Stimulated activated CD8-positive, alpha-beta memory T cell treated with anti-CD3 and anti-CD28 coated beads, Interleukin-15, amount 100 ng/mL, for 4 hours (primary cell): ENCODE measurements at places on chromosomes 3 and 15.

DNA sequence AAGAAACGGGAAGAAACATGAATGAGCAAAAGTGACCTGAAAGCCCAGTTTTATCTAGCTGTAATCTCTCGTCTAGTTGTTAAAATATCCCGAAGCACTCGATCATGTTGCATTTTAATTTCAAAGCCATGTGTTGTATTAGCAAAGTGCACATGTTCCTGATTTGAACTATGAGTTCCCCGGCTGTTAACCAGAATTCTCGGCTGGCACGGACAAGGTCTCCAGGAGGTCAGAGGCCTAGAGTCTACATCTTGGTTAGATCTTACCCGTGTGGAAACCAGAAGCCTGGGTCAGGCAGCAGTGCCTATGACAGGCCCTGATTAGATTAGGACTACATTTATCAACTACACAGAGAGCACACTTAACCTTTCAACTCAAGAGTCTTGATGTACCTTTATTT, 195.8 kb downstream of the CDIN1 start:
- no peak for DNase-seq

GRCh38 chr3:17802950-17803349, 60.5 kb upstream of the TBC1D5 start:
- no peak for DNase-seq

DNA sequence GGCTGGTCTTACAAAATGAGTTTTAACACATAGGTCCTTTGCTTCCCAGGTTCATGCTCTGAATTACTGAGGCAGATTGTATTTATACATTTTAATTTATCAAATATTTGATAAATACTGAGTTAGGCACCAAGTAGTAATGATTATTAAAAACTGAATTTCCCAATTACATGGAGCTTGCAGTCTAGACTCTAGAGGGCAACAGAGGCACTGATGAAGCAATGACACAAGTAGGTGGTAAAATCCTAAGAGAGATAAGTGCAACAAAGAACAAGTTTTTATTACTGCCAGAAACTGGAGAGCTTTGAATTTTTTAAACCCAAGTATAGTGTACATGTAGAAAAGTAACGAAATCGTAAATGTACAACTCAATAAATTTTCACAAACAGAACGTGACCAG, 406.2 kb upstream of the RARB start:
- DNase-seq, result no peak

DNA sequence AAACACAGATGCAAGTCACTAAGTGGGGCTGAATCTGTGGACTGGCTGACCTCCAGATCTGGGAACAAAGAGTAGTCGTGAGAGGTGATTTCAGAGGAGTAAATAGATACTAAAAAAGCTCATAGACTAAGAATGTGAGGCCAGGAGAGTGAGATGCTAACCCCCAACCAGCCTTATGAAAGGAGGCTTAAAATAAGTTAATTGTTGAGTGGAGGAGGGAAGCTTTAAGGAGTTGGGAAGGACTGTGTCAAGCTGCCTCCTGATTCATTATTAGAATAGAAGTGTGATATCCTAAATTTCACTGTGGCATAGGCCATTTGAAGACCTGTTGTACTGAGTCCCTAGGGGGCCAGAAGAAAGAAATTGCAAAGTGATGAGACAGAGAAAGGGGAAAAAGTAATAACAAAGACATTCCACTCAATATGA, 107.6 kb downstream of the RBPMS2 start:
- no peak for DNase-seq

GRCh38 chr15:44633603-44634002, 29.9 kb downstream of the SPG11 start:
- no peak for DNase-seq

GRCh38 chr3:144810160-144810559, 838.5 kb downstream of the DIPK2A start:
- no peak for DNase-seq

GRCh38 chr3:195820186-195820585, 8.5 kb upstream of the MUC4 start:
- DNase-seq, result no peak

GRCh38 chr3:122247825-122248185, 64.3 kb downstream of the CASR start:
- no peak for DNase-seq

DNA sequence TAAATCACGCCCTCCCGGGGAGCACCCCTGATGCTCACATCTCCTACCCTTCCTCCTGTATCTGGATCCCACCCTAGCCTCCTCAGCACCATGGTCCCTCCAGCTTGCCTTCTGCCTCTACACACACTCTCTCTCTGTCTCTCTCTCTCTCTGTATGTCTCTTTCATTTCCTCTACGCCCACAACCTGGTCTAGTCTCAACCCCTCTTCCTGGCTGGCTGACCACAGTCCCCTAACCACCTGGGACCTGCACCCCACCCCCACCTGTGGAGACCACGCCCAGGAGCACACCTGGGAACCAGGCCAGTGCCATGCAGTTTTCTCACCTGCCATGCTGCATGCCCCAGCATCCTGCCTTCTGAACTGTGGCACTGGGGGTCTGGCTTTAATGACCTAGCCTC, 4.0 kb upstream of the CFAP100 start:
- no peak for DNase-seq
